ENCODE measurements at places on chromosomes 11 and 22. TPM values are rescaled to one million over a fixed set of nuclear protein-coding genes. Genes with fewer than 3 reads are reported as not detected.

DNA sequence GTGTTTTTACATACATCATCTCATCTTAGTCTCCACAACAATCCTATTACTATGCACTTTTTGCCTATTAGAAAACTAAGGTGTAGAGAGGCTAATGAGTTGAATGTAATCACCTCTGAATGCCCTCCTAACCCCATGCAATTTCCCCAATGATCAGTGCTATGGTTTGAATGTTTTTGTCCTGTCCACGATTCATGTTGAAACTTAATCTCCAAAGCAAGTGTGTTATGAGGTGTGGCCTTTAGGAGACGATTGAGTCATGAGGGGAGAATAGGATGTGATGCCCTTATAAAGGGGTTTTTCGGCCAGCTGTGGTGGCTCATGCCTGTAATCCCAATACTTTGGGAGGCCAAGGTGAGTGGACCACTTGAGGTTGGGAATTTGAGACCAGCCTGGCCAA is 2.0 kb upstream of the CCDC73 start:
- DNase-seq, result no peak

DNA sequence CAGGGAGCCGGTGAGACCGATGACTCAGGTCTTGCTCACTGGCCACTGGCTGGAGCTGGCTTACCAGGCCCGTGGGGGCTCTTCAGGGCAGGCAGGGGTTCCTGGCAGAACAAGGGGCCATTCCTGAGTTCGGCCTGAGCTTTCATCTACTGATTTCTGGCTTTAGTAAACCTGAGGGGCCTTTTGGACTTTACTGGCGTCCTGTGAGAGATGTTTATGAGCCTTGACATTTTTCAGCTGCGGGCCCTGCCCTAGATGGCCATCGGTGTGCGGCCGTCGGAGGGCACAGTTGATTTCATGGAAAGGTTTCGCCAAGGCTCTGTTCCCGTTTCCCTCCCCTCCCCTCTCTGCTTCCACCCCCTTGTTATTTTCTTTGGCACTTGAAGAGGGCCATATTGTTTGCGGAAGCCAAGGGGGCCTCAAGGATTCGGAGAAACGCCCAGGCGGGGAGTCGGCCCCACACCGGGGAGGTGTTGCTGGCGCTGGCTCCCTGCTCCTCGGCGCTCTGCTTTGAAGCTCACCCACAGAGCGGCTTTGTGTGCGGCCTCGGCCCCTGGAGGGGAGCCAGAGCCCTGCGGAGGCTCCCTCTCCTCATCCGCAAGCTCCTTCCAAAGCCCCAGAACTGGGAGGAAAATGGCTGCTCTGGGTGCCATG is 17.7 kb downstream of the ELF5 start:
- DNase-seq, result no peak

GRCh38 chr22:29216011-29216872 is 10.5 kb downstream of the EMID1 start:
- DNase-seq, result no peak

DNA sequence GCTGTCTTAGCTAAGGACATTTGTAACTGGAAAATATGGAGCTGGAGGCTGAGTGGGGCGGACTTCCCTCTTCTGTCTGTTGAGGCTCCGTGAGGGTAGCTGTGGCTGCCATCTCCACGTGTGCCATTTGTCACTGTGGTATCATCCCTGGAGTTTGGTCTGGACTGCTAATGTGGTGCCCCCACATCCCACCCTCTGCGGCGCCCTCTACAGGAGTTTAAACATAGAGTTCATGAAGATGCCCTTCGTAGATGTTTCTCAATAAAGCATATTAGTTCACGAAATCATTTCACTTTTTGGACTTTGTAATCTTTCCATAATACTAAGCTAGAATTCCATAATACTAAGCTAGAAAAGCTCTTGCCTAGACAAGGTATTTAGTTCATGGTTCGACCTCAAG is 52.4 kb downstream of the TECTA start:
- no peak for DNase-seq

DNA sequence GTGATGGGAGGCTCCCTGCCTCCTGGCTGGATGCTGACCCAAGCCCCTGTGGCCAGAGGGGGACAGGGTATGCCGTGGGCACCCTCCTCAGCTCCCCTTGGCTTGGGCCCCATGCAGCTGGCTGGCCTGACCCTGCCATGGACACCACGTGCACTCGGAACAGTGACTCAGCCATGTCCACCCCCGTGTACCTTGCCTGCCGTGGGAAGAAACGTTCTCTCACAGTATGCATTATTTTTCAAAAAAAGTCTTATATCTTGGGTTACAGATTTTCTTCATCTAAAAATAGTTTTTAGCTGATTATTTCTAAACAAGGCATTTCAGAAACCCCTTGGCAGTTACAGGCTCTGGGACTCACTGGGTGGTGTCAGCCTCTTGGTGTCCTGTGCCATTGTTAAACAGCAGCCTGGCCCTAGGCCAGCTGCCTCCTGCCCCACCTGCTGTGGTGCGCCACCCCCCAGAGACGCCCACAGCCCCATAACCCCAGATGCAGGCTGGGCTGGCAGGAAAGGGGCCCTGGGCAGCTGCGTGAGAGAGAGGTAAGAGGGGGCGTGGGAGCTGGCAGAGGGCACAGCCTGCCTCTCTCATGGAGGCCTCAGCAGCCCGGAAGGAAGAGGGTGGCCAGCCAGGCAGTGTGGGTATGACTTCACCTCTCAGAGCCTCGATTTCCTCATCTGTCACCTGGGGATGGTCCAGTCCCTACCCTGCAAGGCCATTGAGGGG is 99.8 kb downstream of the MORC2 start:
- DNase-seq, result no peak

- DNase-seq, result no peak
These were observed 42.1 kb downstream of the PPARA start for GRCh38 chr22:46192210-46192993.

DNA sequence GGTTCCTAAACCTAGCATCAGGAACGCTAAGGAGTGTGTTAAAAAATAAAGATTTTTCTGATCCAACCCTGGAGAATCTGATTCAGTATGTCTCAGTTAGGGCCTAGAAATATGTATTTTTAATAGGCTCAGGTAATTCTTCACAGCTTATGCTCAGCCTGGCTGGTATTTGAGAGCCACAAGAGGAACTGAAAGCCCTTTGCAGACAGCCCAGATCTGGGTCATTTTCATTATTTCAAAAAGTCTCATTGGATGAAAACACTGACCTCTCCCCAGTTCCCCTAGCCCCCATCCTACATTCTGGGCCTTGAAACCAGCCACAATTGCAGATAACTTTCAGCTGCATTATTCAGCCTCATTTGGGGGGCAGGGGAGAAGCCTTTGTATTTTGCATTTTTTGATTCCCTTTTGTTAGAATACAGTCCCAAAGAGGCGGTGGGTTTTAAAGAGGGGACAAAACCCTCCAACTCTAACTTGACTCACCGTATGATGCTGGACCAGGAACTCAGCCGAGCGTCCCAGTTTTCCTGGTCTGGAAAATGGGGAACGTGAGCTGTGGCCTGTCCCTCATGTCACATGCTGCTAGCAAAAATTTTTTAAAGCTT is 66.0 kb upstream of the LARGE1 start:
- DNase-seq, result no peak

Gene DCHS1
- total RNA-seq, result 4.3 TPM

Gene FOLH1
- 0.49 TPM for total RNA-seq

Gene SLC22A12
- not detected for total RNA-seq

Gene SLC16A8
- not detected for total RNA-seq

All from RPMI7951 (cell line).